ENCODE measurements at places on chromosomes 1 and 21. TPM values are rescaled to one million over a fixed set of nuclear protein-coding genes. Genes with fewer than 3 reads are reported as not detected.

GRCh38 chr1:115829023-115829674 is 11.8 kb downstream of the NHLH2 start:
- peak; percentile 79 for DNase-seq

- no peak for DNase-seq
Measured at GRCh38 chr1:26833432-26834405, 7.2 kb downstream of the ZDHHC18 start.

GRCh38 chr1:45009956-45010854 is 919 bp downstream of the HECTD3 start:
- no peak for DNase-seq

GRCh38 chr1:185610954-185611353 is 123.2 kb upstream of the HMCN1 start:
- no peak for DNase-seq

GRCh38 chr1:167454304-167454893 is 63.9 kb downstream of the CD247 start:
- DNase-seq: no peak

DNA sequence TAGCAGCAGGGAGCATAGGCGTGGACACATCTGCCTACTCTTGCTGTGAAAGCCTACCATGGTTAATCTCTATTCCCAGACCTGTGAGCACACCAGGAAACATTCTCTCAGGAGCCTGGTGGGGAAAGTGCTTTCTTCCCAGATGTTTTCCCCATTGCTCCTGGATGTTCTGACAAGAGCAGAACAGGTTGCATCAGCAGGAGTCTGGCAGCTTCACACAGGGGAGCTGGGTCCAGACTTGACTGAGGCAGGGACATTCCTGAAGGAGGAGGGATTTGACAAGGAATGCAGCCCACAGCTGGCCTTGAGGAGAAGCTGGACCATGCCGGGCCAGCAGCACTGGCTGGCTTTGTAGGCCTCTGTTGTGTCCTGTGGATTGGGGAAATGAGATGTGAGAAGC is 21.0 kb upstream of the ARTN start:
- peak; percentile 48 for DNase-seq

- DNase-seq: no peak
Measured at GRCh38 chr21:42262831-42263231, 43.9 kb downstream of the ABCG1 start.

DNA sequence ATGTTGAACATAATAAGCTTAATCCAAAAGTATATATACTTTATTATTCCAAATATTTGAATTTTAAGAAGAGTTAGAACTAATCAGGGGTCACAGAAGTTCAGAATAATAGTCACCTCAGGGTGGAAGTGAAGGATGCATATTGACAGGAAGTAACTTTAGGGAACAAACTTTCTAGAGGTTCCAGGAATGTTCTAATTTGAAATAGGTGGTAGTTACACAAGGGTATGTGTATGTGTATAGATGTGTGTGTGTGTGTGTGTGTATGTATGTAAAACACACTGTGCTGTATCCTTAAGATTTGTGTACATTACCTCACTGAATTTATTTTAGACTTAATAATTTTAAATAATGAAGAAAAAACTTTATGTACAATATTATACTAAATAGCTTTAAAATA is 110.4 kb downstream of the ACBD6 start:
- DNase-seq: no peak

GRCh38 chr1:201598396-201598795 is 59.5 kb downstream of the NAV1 start:
- no peak for DNase-seq

DNA sequence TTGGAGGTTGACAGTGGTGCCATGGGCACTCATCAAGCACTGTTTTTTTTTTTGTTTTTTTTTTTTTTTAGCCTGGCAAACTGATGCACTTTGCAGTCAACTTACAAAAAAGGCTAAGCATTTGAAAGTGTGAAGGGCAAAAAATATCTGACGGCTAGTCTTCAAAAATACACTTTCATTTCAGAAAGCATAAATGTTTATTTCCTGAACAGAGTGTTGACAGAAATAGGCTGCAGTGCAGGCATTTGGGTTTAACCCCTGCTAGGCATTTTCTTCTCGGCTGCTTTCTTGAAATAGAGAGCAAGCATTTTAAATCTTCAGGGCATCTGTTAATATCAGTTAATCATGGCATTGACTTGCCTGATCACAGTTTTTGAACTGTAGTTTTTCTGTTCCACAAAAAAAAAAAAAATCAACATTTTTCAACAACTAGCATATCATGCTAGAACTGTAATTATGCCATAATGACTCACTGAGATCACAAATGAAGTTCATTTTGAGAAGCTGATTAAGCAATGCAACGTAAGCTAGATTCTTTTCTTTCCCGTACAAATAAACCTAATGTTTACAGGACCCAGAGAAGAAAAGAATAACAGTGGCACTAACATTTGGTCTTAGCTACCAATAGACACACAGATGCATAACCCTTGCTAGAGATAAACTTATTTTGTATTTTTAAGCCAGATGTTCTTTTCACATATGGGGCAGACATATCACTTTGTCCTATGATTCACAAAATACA is 100.4 kb upstream of the USH2A start:
- DNase-seq: peak; percentile 90

DNA sequence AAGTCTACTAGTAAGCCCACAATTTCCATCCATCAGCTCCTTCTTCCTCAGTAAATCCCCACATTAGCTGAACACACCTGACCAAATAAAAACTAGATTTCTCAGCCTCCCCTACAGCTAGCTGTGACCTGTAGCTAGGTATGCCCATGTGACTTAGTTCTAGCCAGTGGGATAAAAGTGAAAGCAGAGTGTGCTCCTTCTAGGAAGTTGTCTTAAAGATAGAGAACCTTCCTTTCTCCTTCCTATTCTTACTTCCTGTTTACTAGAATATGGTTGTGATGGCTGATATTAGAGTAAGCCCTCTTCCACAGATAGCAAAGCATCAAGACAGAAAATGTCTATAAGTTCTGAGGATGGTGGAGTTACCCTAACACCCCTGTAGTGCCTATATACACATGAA is 67.0 kb downstream of the PIK3R3 start:
- DNase-seq: no peak

GRCh38 chr21:37087188-37087587 is 14.1 kb downstream of the TTC3 start:
- DNase-seq: peak; percentile 71

- DNase-seq: no peak
Measured at GRCh38 chr1:221228594-221228993, 349.4 kb downstream of the HLX start.

DNA sequence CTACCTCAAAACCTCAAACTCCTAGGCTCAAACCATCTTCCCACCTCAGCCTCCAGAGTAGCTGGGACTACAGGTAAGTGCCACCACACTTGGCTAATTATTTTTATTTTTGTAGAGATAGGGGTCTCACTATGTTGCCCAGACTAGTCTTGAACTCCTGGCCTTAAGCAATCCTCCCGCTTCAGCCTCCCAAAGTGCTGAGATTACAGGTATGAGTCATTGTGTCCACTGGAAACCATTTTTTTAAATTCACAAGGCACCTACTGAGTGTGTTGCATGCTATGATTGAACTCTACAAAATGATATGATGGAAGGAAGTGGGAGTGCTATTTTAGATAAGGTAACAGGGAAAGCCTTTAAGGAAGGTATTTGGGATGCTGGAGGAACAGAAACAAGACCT is 41.8 kb upstream of the RCOR3 start:
- no peak for DNase-seq

- DNase-seq: no peak
Measured at GRCh38 chr1:53125623-53126360, 16.6 kb downstream of the SLC1A7 start.

DNA sequence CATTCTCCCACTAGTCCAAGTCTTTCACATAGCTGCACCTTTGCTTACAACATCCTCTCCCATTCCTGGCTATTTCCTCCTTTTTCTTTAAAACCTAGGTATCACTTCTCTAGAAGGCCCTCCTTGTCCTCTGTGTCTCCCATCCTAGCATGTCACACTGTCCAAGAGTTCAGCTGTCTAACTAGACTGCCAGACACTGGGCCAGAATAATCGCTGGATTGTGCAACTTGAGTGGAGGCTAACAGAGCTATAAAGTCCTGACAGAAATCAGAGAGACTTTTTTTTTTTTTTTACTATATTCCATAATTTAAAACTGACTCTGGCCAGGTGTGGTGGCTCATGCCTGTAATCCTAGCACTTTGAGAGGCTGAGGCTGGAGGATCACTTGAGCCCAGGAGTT is 4.2 kb upstream of the ANGPTL7 start:
- DNase-seq: no peak

GRCh38 chr1:178224358-178224757 is 130.5 kb downstream of the RASAL2 start:
- DNase-seq: no peak

- no peak for DNase-seq
Measured at GRCh38 chr1:183817576-183818288, 12.8 kb downstream of the RGL1 start.

GRCh38 chr1:159775716-159776115 is 5.0 kb upstream of the DUSP23 start:
- DNase-seq: no peak

- DNase-seq: no peak
Measured at GRCh38 chr1:58836408-58836807, 52.6 kb upstream of the JUN start.

DNA sequence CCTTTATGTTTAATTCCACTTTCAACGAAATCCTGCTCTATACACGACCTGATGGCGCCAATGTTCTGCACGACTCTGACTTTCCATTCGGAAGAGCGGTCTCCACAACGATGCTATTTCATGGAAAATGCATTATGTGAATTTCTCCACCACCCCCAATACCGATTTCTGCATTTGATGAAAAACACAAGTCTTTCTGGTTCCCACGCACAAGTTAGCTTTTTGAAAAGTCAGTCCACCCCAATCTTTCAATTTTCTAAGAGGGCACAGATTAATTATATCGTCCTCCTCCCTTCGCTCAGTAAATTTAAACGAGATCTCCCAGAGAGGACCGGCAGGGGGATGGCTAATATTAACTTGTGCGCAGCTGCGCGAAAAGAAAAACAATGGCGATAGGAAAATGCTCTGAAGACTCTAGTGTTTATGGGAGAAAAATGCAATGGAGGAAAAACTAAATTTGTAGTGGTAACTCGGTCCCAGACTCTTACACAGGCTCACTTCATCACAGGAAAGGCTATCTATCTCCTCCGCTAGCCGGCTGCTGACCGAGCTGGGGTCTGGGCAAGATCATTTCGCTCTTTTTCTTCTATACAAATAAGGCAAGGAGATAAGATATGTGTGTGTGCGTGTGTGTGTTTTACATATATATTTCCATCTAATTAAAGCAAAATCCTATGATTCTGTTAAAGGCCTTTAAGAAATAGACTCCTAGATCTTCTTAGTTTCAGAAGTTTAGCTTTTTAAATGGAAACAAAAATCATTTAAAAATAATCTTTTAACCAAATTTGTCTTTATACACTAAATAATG is 1.2 kb upstream of the LHX8 start:
- no peak for DNase-seq

GRCh38 chr1:89657886-89658285 is 25.0 kb downstream of the LRRC8C start:
- DNase-seq: peak; percentile 20

DNA sequence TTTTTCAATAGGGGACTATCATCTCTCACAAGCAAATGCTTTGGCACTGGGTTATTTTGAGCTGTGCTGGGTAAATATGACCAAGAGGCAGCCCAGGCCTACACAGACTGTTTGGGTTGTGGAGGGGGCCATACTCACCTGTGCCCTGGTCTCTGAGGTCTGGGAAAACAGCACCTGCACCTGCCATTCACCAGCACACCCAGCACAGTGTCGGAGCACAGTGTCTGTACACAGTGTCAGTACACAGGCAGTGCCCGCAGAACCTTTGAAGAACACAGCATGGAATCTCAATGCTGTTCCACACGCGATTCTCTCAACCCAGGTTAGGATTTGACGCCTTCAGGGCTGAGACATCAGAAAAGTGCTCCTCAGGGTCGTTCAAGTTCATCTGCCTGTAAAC is 35.0 kb upstream of the FAM89A start:
- DNase-seq: no peak

- DNase-seq: peak; percentile 95
Measured at GRCh38 chr1:89953131-89953626, 41.7 kb upstream of the ZNF326 start.

DNA sequence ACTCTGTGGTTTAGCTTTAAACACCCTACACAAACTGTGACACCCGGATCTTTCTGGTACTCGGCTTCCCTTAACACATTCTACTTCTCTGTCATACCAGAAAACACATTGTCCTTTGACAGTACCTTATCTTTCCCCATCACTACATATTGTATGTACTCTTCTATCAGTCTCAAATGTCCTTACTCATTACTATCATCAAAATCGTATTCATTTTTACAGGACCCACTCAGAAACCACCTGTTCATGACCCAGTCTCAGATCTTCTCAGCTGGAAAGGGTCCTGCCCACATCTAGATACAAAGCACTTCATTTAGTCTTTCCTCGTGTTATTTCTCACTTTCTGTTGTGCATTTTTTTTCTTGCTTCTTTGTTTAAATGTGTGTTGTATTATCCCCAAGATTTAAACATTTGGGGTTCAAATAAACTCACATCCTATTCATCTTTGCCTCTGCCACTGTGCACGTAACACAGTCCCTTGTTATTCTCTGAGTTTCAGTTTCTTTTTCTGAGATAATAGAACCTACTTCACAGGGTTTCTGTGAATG is 27.7 kb downstream of the CD34 start:
- no peak for DNase-seq

DNA sequence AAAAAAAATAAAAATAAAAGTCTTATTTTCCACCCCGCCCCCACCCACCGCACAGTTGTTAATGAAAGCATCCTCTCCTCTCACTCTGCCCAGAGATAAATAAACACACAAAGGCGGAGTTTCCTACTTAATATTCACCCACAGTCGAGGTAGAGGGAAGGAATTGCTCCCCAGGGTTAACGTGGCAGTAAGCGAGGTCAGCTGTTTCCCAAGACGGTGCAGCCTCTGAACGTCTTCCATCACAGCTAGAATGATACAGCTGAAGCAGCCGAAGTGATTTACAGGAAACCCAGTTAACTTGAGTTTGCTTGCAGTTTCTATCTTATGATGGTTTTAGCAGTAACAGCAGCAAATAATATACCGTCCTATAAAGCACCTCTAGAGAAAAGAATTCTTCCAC is 283.9 kb downstream of the PBX1 start:
- no peak for DNase-seq

ERG gene
- total RNA-seq: under 0.01 TPM

ANGPTL1 gene
- total RNA-seq: 4.1 TPM

TCHHL1 gene
- not detected for total RNA-seq

AMY1B gene
- total RNA-seq: not detected

CD52 gene
- total RNA-seq: not detected

DDX20 gene
- total RNA-seq: 13.1 TPM

KIFAP3 gene
- total RNA-seq: 27.5 TPM

OR2T1 gene
- not detected for total RNA-seq

FCGR3A gene
- not detected for total RNA-seq

CHIA gene
- total RNA-seq: not detected

DMBX1 gene
- not detected for total RNA-seq

RIMS3 gene
- 0.33 TPM for total RNA-seq

LCA5L gene
- total RNA-seq: 0.66 TPM

POGZ gene
- 21.6 TPM for total RNA-seq

GRIK1 gene
- not detected for total RNA-seq
